ENCODE measurements at places on chromosomes 13 and 19.
A peak's percentile ranks its signal among the peaks of the same experiment; 100 is the strongest.

DNA sequence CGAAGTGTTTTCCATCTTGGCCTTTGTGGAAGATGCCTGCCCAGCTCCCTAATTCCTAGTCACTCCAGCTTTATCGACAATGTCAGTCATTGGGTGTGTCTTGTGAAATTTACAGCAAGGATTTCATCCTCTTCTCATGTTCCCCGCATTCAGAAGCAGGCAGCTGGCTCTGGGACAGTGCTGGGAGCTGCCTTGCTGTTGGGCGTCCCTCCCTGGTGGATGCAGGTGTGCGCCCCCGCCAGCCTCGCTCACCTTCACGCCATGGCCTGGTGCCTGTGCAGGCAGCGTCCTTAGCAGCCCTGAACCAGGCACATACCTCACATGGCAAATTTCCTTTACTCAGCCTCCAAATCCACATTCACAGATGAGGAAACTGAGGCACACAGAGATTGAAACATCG is 39.7 kb upstream of the TFDP1 start:
- no peak for DNase-seq

DNA sequence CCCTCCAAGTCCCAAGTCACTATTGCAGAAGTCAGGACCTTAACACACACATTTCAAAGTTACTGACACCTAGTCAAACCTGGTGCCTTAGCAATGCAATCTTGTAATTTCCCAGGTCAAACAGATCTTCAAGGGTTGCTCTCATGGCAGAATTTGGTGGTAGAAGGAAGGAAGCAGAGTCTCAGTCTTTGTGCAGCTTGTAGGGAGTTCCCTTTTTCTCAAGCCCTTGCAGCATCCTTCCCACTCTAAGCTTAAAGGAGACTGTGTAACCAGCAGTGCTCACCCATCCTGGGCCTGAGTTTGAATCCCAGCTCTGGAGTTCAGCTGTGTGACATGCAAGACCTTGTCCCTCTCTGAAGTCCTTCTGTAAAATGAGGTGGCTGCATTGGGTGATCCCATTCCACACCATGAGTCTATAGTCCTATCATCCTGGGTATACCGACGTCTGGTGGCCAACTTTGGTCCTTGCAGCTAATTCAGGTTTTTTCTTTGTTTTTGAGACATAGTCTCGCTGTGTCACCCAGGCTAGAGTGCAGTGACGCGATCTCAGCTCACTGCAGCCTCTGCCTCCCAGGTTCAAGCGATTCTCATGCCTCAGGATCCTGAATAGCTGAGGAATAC is 9.8 kb downstream of the SIGLEC10 start:
- DNase-seq, result no peak

GRCh38 chr19:12953799-12954611 is 3.0 kb downstream of the GADD45GIP1 start:
- no peak for DNase-seq

- no peak for DNase-seq
Observed at GRCh38 chr19:43644181-43644580, 4.5 kb upstream of the CADM4 start.

DNA sequence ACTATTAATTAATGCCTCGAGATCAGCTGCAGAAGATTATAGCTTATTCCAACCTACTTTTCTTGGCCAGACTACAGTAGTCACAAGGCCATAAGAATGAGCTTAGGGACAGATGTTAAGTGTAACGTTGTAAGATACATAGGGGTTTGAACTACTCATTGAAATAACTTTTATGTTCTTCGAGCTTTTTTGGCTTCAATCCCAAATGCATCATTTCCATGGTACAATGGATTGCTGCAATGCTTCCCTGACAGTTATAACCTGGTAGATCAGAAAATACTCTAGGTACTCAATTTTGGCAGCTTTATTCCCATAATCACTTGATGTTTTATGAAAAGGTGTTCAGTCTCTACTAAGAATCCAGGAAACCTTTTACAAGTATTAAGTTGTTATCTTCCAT is 2216.7 kb upstream of the PCDH20 start:
- DNase-seq, result no peak

DNA sequence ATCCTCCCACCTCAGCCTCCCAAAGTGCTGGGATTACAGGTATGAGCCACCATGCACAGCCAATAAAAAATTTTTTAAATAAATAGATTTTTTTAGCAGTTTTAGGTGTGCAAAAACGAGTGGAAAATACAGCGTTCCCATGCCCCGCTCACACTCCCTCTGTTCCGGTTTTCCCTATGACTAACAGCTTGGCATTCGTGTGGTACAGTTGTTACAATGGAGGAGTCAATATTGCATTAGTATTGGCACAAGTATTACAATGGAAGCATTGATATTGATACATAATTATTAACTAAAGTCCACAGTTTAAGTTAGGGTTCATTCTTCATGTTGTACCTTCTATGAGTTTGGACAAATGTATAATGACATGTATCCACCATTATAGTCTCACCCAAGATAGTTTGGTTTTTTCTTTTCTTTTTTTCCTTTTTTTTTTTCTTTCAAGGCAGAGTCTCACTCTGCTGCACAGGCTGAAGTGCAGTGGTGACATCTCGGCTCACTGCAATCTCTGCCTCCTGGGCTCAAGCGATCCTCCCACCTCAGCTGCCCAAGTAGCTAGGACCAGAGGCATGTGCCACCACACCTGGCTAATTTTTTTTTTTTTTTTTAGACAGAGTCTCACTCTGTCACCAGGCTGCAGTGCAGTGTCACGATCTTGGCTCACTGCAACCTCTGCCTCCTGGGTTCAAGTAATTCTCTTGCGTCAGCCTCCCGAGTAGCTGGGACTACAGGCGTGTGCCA is 15.4 kb upstream of the RAB20 start:
- no peak for DNase-seq

- no peak for DNase-seq
Observed at GRCh38 chr19:30512176-30513081, 140.2 kb downstream of the ZNF536 start.

DNA sequence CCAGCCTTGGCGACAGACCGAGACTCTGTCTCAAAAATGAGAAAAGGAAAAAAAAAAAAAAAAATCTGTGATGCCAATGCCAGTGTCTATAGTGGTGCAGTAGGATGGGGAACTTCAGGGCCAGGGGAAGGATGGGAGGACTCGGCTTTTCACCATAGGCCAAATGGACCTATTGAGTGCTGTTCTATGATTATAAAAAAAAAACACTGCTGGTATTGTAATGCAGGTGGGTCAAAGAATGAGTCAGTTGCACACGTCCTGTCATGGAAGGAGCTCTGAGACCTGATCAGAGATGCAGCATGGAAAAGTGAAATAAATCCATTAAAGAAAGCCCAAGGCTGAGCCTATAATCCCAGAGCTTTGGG is 7.0 kb downstream of the DNAJB1 start:
- DNase-seq, result no peak

DNA sequence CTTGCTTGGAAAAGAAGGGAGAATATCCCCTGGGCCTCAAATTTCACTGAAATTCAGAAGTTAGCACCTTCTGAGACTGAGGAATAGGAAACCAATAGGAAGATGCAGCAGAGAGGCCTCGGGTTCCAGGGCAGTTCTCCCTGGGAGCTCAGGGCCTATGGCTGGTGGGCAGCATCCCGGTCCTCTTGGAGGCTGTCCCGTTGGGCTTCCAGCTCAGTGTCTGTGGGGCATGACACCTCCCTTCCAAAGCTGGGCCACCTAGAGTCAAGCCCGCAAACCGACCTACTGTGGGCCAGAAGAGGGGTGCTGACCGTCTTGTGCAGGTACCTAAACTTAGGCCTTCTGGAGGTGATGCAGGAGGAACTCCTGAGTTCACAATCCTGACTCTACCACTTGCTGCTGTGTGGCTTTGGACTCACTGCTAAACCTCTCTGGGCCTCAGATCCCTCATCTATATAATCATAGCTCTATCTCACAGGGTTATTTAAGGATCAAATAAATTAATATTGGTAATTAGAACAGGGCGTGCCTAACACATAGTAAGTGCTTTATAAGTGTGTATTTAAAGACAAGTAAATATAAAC is 17.1 kb downstream of the SIAH3 start:
- no peak for DNase-seq

DNA sequence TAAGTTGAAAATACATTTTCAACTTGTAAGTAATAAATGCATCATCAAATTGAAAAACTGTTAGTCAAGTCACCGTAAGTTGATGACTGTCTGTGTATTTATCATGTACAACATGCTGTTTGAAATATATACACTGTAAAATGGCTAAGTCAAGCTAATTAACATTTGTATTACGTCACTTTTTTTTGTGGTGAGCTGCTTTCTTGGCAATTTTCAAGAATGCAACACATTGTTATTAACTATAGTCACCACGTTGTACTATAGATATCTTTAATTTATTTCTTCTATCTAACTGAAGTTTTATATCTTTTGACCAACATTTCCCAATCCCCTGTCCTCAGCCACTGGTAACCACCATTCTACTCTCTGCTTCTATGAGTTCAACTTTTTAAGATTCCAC is 57.0 kb downstream of the RBM26 start:
- no peak for DNase-seq

DNA sequence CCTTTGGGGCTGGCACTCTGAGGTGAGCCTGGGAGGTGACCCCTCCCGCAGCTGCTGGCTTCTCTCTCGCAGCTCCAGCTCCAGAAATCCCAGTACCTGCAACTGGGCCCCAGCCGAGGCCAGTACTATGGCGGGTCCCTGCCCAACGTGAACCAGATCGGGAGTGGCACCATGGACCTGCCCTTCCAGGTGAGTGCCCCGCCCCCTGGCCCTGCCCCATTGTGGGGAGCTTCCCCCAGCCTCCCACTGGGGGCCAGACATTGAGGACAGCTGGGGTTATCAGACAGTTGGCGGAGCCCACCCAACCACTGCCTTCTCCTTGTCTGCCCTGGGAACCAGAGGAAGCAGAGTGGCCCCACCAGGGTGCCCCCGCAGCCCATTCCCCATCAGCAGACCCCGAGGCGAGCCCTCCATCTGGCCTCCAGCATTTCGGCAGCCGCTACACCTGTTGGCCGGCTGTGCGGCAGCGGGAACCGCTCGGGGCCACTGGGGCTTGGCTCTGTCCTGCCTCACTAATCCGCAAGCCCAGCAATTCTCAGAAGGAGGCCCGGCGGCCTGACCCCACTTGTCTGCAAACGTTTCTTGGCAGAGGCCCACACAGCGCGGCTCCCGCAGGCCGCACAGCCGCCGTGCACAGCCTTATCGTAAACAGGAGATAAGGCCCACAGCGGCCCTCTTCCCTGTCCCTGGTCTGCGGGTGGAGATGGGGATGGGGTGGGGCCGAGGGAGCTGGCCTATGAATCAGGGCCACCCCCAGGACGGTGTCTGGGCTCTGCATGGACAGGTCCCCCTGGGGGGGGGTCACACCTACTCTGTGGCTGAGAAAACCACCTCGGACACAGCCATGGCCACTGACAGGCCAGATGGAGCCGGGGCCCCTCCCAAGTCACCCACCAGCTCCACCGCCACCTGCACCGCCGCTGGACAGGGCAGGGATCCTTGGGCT is 48.0 kb downstream of the COMP start:
- DNase-seq, result no peak

- DNase-seq, result peak; percentile 81
Observed at GRCh38 chr19:46471116-46471733, at the start of gene PNMA8A. PNMA8A (minus strand) TSS chr19:46471563; CDS start chr19:46471035, 528 bp downstream.

- DNase-seq, result peak; percentile 32
Observed at GRCh38 chr13:40613192-40613818, 53.1 kb downstream of the FOXO1 start.

DNA sequence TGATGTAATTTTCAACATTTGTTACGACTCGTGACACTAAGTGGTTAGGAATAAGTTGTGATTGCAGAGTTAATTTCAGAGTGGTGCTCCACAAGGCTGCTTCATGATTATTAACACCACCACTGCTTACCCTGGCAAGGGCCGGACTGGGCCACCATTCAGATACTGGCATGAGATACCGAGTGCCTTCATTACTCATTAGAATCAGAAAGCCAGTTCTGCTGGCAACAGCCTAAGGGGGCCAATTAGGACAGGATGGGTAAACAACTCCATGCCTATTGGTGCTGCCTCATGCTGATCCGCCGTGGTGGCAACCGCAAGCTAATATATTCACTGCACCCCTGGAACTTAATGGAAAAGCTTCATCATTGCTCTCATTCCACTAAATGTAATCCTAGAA is 575.1 kb downstream of the EFNB2 start:
- DNase-seq, result peak; percentile 6

DNA sequence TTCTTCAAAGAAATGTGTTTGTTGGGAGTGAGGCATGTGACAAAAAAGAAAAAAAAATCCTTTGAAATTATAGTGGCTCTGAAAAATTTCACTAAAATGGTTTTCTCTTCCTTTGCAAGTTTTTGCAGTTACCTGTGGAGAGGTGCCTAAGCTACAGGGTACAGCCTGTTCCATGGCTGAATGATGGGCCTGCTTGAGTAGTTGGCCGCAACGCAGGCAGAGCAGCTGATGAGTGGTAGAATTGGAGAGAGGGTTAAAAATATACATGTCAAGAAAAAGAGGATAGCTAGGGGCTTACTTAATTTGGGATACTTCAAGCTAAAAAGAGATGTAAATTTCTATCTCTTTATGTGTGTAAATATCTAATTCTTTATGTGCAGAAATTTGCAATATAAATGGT is 629.1 kb upstream of the SLC10A2 start:
- DNase-seq, result no peak

DNA sequence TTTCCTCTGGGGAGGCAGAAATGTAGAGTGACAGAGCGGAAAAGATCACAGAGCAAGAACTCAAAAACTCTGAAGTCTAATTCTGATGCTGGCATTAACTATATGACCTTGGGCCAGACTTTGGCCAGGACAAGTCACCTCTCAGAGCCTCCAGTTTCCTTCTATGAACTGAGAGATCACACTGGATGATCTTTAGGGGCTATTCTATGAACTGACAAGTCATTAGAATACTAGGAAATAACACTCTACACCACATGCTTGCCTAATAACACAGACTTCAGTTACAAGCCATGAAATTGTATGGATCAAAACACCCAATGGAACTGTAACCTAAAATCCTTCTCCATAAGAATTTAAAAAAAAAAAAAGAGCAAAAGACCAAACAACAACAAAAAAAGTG is 16.9 kb downstream of the SLC25A30 start:
- no peak for DNase-seq

- no peak for DNase-seq
Observed at GRCh38 chr19:10836479-10837330, 693 bp upstream of the TMED1 start.

- no peak for DNase-seq
Observed at GRCh38 chr19:49327878-49328544, 3.0 kb upstream of the SLC6A16 start.

DNA sequence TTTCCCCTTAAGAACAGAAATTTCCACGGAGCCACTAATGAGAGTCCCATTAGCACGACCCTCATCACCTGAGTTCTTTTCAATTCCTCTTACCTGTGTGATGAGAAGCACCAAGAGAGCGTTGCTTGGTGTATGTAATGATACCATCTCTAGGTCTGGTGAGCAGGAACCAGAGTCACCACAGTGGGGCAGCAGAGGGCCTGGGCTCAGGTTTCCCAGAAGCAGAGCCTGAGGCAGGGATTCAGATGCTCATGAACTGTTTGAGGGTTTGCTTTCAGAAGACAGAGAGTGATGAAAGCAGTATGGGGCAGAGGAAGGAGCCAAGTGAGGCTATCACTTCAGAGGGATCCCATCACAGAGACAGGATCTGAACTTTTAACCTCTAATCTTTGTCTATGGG is 3.1 kb upstream of the PTPRH start:
- DNase-seq, result no peak

GRCh38 chr13:114056205-114057013 is 76.0 kb downstream of the RASA3 start:
- DNase-seq, result no peak

GRCh38 chr13:109671919-109672318 is 114.5 kb downstream of the IRS2 start:
- DNase-seq, result no peak

- DNase-seq, result no peak
Observed at GRCh38 chr13:45362939-45363338, 22.0 kb upstream of the TPT1 start.
